Panc1 (cell line): ENCODE measurements at places on chromosomes 3 and 15. TPM values are rescaled to one million over a fixed set of nuclear protein-coding genes. Genes with fewer than 3 reads are reported as not detected.

DNA sequence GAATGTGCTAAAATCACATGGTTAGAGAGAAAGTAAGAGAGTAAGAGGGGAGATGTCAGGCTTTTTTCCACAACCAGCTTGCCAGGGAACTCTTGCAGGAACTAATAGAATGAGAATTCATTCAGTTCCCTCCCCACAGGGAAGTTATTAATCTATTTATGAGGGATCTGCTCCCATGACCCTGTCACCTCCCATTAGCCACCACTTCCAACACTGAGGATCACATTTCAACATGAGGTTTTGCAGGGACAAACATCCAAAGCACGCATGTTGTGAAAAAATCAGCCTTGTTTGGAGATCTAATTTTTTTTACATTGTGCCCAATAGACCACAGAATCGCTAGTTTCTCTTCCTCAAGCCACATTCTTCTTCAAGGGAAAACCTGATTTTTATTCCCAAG, 904.0 kb downstream of the TBL1XR1 start:
- no peak for DNase-seq

- DNase-seq, result no peak
These were observed 53.2 kb upstream of the FNDC3B start for GRCh38 chr3:171986176-171986575.

GRCh38 chr3:71906976-71907375, 122.0 kb upstream of the PROK2 start:
- DNase-seq, result no peak

GRCh38 chr3:71520161-71521020, 63.1 kb downstream of the FOXP1 start:
- DNase-seq, result no peak

- no peak for DNase-seq
These were observed 302.9 kb downstream of the TLE3 start for GRCh38 chr15:69794645-69795469.

- DNase-seq, result no peak
These were observed 158.2 kb upstream of the ARHGEF26 start for GRCh38 chr3:153963012-153963411.

DNA sequence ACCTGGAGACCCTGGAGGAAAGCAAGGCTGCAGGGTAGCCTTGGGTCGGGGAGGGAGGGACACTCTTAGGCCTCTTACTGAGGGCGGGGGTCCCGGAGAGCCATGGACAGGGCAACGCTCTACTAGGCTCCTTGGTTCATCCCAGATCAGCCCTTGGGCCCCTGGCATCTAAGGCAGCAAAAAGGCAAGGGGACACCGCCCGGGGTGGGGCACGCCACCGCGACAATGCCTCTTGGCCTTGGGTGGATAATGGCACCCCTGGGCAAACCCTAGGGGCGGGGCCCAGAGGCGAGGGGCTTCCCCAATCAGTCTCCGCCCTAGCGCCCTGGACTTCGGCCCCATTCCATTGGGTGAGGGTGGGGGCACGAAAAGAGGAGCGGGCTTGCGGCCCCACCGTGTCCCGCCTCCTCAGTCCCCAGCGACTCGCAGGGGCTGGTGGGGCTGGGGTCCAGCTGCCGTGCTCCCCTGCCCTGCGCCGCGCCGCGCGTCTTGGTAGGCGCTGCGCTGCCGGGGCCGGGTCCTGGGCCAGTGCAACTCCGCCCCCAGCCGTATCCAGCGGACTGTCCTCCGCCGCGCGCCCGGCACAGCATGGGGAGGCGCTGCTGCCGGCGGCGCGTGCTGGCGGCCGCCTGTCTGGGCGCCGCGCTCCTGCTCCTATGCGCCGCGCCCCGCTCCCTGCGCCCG, at the start of gene CHST13:
Gene CHST13 (plus strand): TSS at position 411 of the 684 bp plus-strand sequence. CDS start 178 bp downstream, at position 589.
- DNase-seq, result no peak

- no peak for DNase-seq
These were observed 29.7 kb downstream of the VGLL3 start for GRCh38 chr3:86961297-86961696.

GRCh38 chr3:24128199-24129005, 183.3 kb downstream of the NR1D2 start:
- DNase-seq, result no peak

DNA sequence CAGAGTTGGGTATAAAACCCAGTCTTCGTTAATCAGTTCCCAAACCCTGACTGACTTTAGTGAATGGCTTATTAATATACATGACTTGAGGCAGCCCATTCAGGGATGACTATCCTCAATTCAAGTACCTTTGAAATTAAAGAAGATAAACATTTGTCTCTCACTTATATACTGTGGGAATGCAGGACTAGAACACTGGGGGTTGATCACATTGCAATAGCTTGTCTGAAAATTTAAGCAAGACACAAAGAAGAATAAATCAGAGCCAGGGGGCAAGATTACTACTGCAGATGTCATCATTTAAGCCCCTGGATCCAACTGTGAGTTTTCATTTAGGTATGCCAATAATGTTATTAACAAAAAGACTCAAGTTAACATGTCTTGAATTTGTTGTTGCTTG, 647.7 kb downstream of the ZPLD1 start:
- DNase-seq, result no peak

DNA sequence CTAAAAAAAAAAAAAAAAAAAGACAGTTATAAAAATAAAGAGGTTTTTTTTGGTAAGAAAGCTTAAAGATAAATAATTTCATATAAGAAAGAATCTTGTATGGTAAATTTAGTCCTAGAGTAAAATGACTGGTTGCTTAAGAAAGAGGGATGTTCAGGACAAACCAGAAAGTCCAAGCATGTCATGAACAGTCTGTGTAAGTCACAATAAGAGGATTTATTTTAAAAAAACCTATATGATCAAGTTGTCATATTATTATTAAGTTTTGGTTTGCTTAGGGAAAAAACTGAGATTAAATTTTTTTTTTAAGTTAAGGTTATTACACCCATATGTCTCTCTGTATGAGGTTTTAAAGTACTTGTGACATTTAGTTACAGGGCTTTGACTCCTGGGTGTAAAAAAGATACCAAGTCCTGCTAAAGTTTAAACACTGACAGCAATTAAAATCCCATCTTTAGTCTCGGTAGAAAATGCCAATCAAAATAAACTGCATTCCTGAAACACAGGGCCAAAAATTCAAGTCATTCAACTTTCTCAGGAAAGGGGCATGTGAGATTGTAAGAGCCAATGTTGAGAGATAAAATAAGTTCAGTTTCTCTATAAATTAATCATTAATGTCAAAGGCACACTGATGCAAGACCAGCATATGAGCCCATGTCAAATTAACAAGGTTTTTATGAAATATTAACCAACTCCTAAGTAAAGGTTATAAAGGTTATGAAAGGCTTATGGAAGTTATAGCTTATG, 8.5 kb upstream of the BDH1 start:
- DNase-seq, result no peak

DNA sequence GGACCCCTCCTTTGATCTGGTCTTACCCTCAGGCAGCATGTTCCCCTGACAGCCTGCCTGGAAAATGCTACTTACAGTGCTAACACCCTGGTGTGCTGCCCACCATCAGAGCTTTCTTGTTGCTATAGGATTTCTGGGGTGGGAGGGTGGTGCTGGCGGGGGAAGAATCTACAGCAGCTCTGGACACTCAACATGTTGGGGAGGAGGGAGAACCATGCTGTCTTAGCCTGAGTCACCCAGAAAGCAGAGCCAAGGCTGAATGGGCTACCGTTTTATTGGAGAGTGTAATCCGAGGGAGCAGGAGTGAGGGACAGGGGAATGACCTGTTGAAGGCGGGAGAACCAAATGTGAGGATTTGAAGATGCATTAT, 45.6 kb downstream of the MFSD1 start:
- DNase-seq, result no peak

DNA sequence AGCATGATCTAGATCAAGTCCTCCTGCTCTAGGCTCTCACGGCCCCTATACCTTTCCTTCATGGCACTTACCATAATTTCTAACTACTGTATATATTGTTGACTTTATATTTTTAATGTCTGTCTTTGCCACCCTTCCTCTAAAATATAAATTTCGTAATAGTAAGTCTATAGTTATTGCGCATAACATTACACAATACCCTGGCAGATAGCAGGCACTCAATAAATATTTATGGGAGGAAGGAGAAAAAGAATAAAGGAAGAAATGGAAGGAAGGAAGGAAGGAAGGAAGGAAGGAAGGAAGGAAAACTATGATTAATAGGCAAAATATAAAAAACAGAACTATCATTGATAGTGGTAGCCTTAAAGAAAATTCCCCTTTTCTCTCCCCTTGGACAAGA, 190.3 kb upstream of the LMCD1 start:
- DNase-seq, result no peak

DNA sequence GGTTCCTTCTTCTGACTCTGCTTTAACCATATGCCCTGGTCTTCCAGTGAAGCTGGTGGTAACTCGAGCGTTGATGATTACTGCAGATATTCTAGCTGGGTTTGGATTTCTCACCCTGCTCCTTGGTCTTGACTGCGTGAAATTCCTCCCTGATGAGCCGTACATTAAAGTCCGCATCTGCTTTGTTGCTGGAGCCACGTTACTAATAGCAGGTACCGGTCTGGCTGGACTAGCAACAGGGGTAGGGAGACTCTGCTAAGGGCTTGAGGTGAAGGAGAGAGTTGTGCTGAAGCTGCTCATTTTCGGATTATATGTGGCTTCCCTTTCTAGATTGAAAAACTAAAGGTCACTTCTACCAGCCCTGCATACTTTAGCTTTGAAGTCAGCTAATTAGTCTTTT, 16.8 kb downstream of the CLDN16 start:
- DNase-seq, result no peak

DNA sequence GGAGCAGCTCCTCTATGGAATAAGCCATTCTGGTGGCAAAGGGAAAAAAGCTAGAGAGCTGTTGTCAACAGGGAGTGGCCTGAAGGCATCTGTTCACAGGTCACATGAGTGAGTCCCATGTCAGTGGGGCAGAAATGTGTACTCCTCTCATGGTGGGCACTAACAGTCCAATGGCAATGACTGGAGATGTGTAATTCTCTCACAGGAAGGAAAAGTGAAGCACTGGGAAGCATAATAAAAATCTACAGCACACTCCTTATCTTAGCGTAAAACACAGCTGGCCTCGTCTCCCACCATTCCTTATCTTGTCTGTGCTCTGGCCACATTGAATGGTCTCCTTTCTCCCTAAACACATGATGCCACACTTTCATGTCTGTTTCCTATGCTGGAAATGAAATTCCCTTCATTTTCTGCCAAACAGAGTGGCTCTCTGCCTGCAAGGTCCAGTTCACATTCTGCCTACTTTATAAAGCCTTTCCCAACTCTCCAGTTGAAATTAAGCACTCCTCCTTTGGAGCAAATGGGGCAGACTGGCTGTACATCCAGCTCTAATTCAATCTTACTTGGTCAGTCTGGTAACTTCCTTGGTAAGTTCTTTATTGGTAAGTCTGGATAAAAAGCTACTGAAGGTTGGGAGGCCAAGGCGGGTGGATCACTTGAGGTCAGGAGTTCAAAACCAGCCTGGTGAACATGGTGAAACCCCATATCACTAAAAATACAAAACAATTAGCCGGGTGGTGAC, 139.8 kb downstream of the RPL22L1 start:
- DNase-seq, result no peak

DNA sequence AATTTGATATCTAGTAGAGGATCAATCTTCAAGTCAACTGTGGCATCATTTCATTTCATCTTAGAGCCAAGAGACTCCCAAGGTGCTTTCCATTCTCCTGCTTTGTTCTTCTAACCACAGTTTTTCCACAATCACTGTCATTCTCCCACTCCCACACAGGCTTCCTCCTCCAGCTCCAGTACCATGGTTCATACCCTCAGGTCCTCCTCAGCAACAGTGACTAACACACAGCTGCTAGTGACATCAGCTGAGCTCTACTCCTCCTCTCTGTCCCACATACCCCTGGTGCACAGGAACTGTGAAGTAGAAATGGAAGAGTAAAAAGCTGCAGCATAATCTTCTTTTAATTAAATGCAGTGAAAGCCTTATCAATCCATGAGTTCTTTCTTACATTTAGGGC, 200.2 kb upstream of the DPH6 start:
- DNase-seq, result no peak

DNA sequence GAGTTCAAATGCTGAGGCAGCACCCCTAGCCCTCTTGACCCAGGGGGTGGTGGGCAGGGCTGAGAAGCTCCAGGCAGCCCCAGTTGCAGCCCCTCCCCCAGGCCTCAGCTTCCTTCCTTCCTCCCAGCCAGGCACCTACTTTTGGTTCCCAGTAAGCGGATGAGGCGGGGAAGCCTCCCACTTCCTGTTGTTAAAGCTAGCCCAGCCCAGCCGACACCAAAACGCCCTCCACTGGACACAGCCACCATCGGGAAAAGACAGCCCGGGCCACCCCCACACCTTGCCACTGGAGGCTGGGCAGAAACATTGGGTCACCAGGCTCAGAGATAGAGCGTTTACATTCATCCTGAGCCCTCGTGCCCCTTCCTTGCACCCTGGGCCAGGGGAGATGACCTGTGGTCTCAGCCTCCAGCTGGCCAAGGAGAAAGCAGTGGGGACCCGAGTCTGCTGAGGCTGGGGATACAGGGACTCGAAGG, 3.5 kb downstream of the DUSP7 start:
- DNase-seq, result no peak

DNA sequence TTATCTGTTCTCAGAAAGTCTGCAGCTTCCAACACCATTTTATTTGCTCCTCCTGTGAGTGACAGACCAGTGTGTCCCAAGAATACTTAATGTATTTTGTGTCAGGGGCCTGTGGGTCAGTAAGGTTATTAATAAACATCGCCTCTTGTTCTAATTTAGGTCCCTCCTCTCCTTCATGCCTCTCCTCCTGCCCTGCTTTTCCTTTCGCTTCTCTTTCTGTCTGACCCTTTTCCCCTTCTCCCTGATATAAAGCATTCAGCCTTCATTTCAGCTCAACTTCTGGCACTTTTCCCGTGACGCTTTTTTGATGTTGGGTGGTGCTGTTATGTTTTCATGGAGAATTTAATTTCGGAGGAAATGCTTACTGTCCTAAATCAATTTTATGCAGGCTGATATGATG, 29.7 kb upstream of the NR2F2 start:
- no peak for DNase-seq

GRCh38 chr3:52983828-52984227, 62.0 kb downstream of the SFMBT1 start:
- no peak for DNase-seq

GRCh38 chr3:188157407-188157806, 3.5 kb downstream of the LPP start:
- no peak for DNase-seq

Gene HHLA2
- not detected for total RNA-seq

Gene NR1I2
- not detected for total RNA-seq

Gene SST
- total RNA-seq, result not detected

Gene COLQ
- 0.64 TPM for total RNA-seq

Gene TRPM1
- not detected for total RNA-seq

Gene ZNF770
- total RNA-seq, result 43.0 TPM

Gene CASR
- not detected for total RNA-seq

Gene GPR27
- total RNA-seq, result 0.15 TPM

Gene GRM2
- total RNA-seq, result 0.21 TPM

Gene FHIT
- total RNA-seq, result 2.2 TPM

Gene DUOXA2
- not detected for total RNA-seq
